ENCODE measurements at places on chromosomes 11 and 22.

DNA sequence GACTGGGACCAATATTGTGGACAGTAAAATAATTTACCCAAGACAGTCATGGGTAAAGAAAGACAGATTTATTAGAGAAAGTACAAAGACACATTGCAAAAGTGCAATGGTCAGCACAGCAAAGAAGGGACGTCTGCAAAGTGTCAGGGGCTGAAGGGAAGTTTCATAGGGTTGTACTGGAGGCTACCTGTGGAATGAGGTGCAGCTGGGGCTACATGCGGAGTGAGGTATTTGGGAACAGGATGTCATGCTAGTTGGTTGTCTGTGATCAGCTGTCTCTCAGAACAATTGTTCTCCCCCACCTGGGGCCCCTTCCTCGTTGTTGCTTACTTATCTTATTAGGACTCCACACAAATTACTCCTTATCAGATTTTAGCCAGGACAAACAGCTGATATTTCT, 11.4 kb upstream of the APOL3 start:
- no peak for DNase-seq

GRCh38 chr11:41714101-41714500, 254.6 kb upstream of the LRRC4C start:
- DNase-seq = no peak

- DNase-seq = no peak
These were observed 8.8 kb downstream of the BMAL1 start for GRCh38 chr11:13286279-13286821.

DNA sequence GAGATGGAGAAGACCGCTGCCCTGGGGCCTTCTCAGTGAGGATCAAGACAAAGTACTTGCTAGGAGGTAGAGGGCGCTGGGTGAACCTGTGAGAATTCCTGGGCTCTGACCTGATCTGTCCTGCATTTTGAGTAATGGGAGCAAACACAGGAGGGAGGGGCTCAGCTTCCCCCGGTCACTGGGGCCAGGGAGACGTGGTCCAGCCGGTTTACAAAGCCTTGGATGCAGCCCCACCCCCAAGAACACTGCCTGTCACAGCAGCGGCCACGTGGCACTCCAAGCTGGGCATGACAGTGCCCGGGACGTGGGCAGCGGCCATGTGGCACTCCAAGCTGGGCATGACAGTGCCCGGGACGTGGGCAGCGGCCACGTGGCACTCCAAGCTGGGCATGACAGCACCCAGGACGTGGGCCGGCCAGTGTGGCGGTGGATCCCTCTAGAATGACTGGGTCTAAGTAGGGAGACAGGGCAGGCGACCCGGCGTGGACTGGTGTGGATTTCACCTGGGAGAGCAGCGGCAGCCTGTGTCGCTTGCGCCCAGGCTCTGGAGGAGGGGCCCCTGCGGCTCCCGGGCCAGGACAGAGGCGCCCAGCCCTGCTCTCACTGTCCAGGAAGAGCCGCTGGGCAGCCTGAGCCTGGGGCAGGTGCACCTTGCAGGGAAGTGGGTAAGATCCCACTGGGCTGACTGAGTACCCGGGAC, 2.5 kb upstream of the TTLL8 start:
- no peak for DNase-seq

DNA sequence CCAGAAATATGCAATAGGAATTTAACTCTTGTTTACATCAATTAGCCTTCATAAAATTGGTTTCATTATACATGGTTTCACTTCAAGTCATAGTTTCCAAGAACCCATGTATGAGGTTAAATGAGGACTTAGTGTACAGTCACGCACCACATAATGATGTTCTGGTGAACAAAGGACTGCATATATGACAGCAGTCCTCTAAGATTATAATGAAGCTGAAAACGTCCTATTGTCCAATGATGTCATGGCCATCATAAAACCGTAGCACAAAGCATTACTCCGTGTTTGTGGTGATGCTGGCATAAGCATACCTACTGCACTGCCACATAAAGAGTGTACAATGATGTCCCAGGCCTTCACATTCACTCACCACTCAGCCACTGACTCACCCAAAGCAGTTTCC, 31.1 kb downstream of the SMCO4 start:
- DNase-seq = no peak

DNA sequence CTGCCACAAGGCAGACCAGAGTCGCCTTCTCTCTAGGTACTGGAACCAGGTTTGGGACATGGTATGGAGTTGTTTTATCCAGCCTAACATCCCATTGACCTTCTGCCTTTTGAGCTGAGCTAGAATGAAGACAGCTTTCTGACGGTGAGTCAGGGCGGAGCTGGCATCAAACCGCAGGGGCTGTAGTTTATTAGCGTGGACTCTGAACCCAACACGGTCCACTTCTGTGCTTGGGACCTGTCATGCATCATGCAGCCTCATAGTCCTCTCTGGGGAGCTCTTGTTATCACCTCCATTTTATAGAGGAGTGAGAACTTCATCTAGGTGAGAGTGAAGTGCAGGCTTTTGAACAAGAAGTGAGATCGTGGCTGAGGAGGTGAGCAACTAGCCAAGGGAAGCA, 8.3 kb downstream of the GAL3ST1 start:
- DNase-seq = no peak

DNA sequence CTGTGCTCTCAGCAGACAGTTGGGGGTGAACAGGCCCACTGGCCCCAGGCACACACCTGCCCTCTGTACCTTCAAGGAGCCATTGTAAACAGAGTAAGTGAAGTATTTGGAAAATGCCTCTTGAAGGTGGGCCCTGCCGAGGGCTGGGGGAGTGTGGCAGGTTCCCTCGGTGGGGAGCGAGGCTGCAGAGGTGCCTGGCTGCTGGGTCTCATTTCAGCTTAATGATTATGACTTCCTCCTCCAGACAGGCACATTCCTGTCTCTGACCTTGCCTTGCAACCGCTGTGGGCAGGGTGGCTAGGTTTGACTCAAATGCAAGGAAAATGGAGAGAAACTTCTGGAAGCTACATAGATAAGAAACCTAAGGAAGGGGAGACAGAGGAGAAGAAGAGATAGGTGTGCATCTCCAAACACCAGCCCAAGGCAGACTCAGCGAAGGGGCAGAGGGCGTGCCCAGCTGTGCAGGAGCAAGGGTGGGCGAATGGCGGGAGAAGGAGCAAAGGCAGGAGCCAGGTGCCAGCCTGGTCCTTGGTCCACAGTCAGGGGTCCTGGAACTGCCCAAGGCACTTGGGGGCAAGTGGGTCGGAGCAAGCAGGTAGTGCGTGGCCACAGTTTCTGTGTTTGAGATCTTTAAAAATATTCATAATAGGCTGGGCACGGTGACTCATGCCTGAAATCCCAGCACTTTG, 14.0 kb downstream of the GRAMD4 start:
- DNase-seq = no peak

DNA sequence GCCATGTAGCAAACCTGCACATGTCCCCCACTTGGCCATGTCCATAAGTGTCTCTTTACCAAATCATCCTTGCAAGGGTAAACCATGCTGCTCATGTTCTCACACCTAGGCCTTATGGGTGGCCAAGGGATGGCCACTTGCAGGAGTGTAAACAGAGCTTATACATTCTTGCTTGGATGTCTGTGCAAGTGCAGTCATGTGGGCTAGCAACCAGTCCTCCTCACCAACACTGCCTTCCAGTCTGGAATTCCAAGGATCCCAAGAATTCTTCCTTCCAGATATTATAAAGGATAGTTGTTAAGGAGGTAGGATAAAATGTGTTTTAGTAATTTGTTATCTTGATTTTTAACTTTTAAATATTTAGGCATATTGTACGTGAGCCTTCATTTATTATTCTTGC, 47.8 kb upstream of the OR5P2 start:
- DNase-seq = no peak

DNA sequence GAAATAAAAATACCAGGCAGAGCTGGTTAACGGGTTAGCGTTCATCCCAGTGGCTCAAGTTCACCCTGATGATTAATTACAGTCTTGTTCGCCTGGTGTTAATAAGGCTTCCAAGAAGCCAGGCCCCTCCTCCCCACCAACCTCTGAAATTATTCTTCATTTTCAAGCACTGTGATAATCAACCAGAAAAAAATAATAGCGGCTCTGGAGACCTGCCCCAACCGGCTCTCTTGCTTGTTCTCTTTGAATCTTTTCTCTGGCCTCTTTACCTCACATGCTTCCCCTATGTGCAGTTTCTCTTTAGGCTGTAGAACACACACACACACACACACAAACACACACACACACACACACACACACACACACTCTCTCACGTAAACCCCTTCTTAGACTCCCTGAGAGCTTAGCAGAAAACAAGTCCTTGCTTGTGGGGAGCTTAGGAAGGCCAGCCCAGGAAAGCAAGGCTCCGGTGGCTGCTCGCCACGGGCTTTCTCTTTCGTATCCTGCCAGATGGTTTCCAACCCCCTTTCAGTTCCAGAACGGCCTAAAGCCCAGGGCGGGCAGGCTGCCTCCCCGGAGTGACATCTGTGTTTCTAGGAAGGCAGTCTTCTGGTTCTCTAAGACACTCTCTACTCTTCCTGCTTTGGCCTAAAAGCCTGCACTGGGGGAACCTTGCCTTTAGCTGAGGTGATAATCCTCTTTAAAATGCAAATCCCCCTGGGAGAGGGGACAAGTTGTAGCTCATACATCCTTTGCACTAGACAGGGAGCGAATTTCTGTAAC, 106.4 kb upstream of the SESN3 start:
- peak; percentile 64 for DNase-seq

- no peak for DNase-seq
These were observed 31.8 kb upstream of the RFPL3 start for GRCh38 chr22:32325811-32326237.

- no peak for DNase-seq
These were observed 457 bp downstream of the RNF141 start for GRCh38 chr11:10540546-10540914.

GRCh38 chr22:32473388-32473952, 1.1 kb upstream of the FBXO7 start:
- DNase-seq = no peak

Data from GM12864 (cell line).